Activated CD4-positive, alpha-beta T cell treated with anti-CD3 and anti-CD28 coated beads, Interleukin-2, amount 10 ng/mL, durations not matched to agents 24 days and 14 days (primary cell): ENCODE measurements at places on chromosomes 6 and 20. TPM values are rescaled to one million over a fixed set of nuclear protein-coding genes. Genes with fewer than 3 reads are reported as not detected.

The PRRC2A gene
- 290 and 303 TPM in 2 replicates for total RNA-seq

The APCDD1L gene
- not detected in 2 replicates for total RNA-seq

The FNDC11 gene
- 0.12 and 0.16 TPM in 2 replicates for total RNA-seq

The GPLD1 gene
- total RNA-seq, result 0.17 and 0.44 TPM in 2 replicates

DNA sequence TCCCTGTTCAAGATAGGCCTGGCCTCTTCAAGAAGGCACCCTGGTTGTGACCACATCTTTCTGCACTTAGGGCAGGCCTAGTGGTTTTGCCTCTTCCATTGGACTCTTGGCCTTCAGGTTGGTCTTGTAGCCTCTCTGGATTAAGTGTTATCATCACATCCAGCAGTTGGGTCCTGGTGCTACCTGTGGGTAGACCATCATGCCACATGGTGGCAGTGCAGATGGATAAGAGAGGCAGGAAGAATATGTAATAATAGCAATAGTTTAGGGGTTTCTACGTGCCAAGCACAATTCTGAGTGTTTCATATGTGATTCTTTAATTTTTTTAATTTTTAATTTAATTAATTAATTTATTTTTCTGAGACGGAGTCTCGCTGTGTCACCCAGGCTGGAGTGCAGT, 28.5 kb upstream of the SNRPB2 start:
- DNase-seq, result peak; percentile 80

- DNase-seq, result peak; percentile 81
Observed at GRCh38 chr6:159110013-159110412, 59.2 kb upstream of the FNDC1 start.

DNA sequence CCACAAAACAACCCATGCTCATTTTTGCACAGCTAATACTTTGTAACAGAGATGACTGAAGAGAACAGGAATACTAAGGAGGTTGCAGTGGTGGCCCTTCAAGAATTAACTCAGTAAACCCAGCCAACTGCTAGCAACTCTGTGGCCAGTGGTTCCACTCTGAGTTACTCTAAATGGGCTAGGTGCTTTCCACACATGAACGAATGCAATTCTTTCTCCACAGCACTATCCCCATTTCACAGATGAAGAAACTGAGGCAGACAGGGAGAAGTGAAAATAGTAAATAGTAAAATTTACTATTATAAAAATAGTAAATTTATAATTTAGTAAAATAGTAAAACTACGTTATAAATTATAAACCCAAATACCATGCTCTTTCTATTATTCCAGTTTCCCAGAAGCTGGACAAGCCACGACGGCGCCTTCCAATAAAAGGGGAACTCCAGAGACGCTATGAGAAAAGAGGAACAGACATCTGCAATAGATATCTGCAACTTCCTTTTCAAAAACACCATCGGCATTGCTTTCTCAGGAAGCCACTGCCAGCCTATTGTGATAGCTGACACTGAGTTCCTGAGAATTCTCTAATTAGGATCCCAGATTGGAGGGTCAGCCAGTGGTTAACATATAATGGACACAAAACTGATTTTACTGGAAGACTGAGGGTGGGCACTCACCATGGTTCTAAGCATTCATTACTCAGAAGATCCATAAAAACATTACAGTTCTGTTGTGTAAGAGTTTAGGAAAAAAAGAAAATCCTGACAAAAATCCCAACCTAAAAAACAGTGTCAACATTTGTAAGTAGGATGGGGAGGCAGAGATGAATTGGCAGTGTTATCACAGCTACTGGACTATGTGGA, 16.2 kb downstream of the FKBP1A start:
- no peak for DNase-seq

GRCh38 chr20:56403465-56403864, 8.6 kb upstream of the CASS4 start:
- DNase-seq, result no peak

GRCh38 chr6:71254323-71254722, 34.3 kb upstream of the OGFRL1 start:
- DNase-seq, result no peak

- DNase-seq, result no peak
Observed at GRCh38 chr6:53898026-53898795, 103.4 kb downstream of the LRRC1 start.

DNA sequence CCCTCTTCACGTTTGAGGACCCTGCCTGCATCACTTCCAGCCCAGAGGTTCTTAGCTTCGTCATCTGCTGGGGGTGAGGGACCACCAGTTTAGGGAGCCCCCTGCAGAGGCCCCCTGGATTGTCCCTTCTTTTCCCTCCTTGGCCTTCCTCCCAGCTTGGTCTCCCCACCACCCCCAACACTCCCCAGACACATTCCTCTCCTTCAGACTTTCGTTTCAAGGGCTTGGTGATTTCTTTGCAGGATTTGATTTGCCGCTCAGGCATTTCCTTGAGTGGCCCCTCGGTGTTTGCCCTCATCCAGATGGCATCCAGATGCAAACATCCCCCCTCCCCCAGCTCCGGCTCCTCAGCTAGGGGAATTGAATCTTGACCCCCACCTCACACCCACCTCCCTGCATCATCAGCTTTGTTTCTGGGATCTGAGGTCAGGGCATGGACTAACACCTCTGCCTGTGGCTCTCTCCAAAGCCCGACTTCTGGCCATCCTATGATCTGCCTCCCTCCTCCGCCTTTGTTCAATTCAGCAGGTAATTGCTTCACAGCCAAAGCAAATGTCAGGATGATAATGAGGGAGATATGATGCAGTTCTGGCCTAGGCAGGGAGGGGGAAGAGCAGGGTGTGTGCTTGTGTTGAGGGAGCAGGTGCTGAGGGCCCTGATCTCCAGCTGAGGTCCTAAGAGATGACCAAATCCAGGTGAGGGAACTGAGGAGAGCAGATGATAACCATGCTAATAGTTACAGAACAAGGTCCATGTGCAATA, 141.5 kb downstream of the VEGFA start:
- DNase-seq, result no peak

DNA sequence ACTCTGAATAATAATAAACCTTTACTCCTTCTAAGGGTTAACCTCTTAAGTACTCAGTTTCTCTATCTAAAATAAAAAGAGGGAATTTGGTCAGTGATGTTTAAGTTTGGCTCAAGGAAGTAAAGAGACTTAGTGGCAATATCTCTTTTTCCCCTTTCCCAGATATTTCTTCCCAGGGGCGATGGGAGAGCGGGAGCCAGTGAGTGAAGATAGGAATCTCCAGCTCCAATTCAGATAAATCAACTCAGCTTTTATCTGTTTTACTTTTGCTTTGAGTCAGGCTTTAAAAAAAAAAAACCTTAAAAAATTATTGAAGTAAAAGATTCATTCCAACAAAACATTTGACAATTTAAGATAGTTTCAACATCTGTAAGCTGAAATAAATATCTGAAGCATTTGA, 45.4 kb upstream of the SNRPB2 start:
- DNase-seq, result no peak
